CD4-positive, alpha-beta T cell treated with Interleukin-2 at 100 ng/mL for 4 hours (primary cell): ENCODE measurements at places on chromosomes 2 and 18.

DNA sequence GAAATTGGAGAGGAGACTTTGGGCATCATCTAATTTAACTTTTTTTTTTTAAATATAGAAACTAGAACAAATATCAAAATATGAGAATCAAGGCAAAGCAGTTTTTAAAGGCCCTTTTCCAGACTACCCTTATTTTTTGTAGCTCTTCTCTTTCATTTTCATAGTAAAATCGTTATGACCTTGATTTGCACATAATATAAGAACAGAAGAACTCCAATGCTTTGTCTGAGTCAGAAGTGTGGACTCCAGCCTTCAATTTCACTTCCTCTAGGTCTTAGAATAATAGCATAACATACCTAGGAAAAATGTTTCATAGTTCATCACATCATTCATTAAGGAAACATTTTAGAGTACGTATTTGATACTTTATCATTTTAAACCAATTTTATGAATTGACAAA lies 74.4 kb downstream of the ANKRD12 start:
- no peak for DNase-seq

DNA sequence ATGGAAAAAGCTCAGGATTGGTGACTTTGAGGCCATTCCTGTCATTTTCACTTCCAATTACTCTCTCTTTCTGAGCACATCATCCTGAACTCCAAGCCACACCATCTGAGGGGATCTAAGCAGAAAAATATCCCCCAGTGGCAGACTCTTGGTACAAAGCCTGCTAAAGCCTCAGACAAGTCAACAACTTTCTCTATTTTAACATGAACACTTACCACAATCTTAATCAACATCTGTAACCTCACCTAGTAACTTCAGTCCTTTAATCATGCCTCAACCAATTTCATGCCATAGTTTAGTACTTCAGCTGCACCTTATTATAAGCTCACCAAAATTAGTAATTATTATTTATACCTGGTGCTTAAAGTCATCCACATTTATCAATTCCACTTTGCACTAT lies 128.9 kb downstream of the DTNB start:
- DNase-seq = no peak

- DNase-seq = no peak
These were observed 14.1 kb upstream of the HOXD1 start for GRCh38 chr2:176174382-176174823.

GRCh38 chr2:58865436-58865835 lies 624.3 kb upstream of the FANCL start:
- DNase-seq = no peak

- DNase-seq = no peak
These were observed 197.5 kb downstream of the PDE1A start for GRCh38 chr2:182229297-182229696.

- no peak for DNase-seq
These were observed 44.2 kb upstream of the VPS54 start for GRCh38 chr2:64063454-64063853.
